ENCODE measurements at places on chromosomes 11 and 22.

- no peak for DNase-seq
Observed at GRCh38 chr11:118358071-118358470, 1.3 kb upstream of the UBE4A start.

GRCh38 chr11:70736937-70737640 lies 338.8 kb downstream of the CTTN start:
- no peak for DNase-seq

GRCh38 chr11:63042596-63042995 lies 27.0 kb upstream of the SLC22A8 start:
- no peak for DNase-seq

- no peak for DNase-seq
Observed at GRCh38 chr11:116030697-116031331, 526.6 kb upstream of the CADM1 start.

DNA sequence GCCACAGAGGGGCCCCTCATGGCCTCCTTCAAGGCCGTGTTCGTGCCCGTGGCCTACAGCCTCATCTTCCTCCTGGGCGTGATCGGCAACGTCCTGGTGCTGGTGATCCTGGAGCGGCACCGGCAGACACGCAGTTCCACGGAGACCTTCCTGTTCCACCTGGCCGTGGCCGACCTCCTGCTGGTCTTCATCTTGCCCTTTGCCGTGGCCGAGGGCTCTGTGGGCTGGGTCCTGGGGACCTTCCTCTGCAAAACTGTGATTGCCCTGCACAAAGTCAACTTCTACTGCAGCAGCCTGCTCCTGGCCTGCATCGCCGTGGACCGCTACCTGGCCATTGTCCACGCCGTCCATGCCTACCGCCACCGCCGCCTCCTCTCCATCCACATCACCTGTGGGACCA lies 10.0 kb downstream of the CXCR5 start:
- no peak for DNase-seq

- no peak for DNase-seq
Observed at GRCh38 chr11:61059260-61059752, 43.0 kb upstream of the CD5 start.

DNA sequence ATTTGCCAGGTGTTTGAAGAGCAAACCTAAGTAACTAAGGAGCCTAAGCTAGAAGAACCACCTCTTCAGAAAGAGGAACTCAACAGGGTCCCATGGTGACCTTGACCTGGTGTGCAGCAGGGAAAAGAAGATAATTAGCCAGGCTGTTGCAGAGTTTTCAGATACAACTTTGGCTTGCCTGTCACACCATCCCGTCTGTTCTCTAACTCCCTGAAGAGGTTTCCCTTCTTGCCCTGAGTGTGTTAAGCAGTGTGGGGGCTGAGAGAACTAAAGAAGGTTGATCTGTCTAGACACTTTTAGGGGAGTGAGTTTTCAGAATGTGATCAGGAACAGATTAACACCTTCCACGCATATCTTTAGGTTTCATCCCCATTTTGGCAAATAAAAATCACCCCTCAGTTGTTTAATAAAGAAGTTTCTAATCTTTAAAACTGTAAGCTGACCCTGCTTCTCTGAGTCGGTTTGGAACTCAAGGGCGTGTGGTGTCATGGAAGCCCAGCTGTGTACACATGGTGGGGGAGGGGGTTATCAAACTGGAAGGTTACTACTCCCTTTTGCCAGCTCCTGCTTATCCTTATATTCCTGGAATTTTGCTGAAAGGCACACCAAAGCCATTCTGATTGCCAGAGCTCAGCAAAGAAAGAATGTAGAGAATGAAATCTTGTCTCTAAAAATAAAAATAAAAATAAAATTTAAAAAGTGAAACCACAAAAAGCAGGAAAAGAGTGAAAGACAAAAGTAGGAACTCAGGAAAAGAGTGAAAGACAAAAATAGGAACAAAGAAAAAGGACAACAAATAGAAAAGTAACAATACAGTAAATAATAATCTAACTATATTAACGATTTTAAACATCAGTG lies 70.2 kb downstream of the DBX1 start:
- no peak for DNase-seq

DNA sequence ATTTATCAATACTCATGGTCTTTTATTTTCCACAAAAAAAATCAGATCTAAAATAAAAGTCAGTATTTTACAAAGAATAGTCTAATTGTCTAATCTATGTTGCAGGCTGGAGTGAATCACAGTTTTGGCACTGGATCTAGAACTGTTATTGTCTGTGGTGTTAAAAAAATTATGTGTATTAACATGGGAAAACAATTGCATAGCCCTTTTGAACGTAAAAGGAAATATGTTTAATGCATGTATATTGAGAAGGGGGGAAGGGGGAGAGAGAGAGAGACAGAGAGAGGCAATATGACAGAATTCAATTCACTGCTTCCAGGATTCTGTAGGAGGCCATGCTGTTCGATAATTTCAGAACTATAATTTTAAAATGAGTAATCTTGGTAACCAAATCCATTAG lies 324.9 kb upstream of the CCDC90B start:
- DNase-seq: no peak

DNA sequence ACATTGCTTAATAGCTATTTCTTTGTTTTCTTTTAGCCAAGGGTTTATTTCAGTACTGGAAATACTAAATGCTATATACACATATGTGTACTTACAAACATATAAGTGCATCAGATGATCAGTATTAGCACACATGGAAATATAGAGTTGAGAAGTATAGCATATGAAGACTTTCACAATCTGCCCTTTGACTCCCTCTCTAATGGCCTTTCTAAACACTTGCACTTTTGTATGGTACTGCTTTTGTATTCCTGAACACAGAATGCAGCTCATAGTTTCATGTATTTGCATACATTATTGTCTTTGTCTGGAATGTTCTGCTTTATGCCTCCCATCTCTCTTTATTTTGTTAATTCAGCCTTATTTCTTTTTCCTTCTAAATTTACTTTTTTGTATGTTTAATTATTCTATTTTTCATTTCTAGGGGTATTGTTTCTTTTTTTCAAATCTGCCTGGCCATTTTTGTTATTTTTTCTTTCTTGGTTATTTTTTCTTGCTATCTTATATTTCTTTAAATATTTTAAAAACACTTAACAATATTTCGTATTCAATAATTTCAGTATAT lies 28.8 kb downstream of the ACER3 start:
- DNase-seq: no peak

GRCh38 chr11:121412000-121412587 lies 40.0 kb upstream of the SORL1 start:
- no peak for DNase-seq

DNA sequence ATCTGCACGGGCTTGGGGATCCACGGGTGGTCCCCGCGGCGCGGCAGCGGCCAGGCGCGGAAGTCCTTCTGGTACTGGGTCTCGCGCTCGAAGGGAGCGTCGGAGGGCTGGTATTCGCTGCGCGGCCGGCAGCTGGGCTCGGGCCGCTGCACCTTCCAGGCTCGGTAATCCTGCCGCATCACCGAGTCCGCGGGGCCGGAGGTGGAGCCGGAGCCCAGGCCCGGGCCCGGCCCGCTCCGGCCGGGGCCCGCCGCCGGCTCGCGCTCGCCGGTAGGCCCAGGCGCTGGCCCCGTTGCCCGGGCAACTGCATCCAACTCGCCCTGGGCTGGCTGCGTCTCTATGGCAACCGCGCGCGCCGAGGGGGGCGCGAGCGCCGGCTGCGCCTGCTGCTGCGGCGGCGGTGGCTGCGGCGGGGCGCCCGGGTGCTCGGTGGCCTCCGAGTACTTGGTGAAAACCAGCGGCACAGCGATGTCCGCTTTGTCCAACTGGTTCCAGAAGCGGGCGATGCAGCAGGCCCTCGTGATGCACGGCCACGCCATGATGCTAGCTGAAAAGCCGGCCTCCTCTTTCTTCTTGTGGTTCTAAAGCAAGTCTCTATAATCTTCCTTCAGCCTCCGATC lies 897 bp downstream of the MAP6 start:
- DNase-seq: no peak

GRCh38 chr11:117717485-117718314 lies 79.3 kb downstream of the DSCAML1 start:
- DNase-seq: no peak

DNA sequence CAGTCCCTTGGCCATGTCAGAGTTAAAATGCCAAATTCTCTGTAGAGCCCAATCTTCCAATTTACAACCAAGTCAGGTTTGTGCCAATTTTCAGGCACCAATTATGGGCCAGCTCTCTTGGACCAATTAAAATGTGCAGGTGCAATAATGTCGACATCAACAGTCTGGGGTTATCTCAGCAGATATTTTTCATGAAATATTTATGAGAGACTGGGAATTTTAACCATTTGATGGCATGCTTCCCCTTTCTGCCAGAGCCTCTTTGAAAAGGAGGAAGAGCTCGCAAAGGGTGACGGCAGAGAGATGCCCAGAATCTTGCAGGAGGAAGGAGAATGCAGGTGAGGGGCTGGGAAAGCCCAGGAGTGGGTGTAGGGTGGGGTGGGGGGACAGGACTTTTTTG lies 100.8 kb upstream of the SYT13 start:
- no peak for DNase-seq

DNA sequence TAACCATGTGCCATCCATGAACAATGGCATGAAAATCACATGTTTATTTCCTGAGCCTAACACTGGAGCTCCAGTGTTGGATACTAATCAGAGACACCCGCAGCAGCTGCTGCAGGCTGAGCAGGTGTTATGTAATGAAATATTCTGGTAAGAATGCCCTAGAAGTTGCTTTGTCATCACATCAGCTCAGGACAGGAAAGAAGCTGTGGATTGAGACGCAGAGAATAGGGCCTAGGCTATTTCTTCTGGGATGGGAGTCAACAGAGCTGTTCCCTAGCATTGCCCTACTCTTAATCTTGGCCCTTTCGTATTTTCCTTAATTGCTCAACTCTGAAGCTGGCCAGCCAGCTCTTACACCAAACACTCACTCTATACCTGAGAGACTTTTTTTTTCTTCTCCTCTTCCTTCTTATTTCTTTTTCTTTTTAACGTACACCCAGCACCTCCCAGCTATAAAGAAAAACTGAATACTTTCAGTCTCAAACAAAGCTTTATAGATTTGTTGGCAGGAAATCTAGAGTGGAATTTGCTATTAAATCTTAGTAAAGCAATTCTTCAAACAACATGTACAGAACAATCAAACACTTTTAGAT lies 31.9 kb downstream of the RASSF10 start:
- no peak for DNase-seq

GRCh38 chr22:36081023-36081431 lies 52.4 kb upstream of the RBFOX2 start:
- no peak for DNase-seq

- no peak for DNase-seq
Observed at GRCh38 chr22:35092406-35092805, 26.4 kb downstream of the ISX start.

- DNase-seq: no peak
Observed at GRCh38 chr22:48320048-48320682, 1507.5 kb downstream of the BRD1 start.

DNA sequence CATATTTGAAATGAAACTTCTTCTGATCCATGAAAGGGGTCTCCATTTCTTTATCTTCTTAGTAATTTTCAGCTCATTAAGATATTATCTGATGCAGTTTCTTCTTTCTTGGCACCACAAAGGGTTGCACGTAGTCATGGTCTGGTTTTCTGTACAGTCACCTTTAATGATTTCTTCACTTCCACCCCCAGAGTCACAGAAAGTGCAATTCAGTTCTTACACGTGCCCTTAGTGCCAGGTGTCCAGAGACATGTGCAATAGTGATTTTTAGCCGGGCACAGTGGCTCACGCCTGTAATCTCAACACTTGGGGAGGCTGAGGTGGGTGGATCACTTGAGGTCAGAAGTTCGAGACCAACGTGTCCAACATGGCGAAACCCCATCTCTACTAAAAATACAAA lies 202.8 kb upstream of the MTNR1B start:
- DNase-seq: no peak

DNA sequence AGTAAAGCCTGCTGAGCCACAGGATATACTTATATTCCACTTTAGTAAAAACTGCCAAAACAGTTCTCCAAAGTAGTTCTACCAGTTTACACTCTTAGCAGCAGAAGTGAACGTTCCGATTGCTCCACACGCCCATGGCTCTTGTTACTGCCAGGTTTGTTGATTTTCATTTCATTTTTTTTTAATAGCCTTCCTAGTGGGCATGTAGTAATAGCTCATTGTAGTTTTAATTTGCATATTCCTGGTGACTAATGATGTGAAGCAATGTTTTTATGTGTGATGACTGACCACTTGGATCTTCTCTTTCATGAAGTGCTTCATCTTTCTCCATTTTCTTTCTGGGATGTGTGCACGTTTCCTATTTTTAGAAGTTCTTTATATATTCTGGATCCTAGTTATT lies 4.8 kb upstream of the C11orf97 start:
- no peak for DNase-seq

DNA sequence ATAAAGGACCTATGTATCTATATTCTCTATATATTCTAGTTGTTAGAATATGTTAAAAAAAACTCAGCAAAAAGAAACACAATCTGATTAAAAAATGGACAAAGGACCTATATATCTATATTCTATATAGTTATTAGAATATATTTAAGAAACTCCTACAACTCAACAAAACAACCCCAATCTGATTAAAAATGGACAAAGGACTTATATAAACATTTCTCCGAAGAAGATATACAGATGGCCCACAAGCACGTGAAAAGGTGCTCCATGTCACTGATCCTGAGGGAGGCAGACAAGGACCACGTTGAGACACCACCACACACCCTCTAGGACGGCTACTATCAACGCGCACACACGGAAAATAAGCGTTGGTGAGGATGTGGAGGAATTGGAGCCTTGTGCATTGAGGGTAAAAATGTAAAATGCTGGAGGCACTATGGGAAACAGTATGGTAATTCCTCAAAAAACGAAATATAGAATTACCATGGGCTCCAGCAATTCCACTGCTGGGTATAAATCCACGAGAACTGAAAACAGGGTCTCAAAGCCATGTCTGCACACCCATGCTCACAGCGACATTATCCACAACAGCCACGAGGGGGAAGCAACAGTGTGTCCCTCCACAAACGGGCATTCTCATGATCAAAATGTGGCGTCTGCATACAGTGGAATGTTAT lies 22.7 kb downstream of the YPEL1 start:
- peak; percentile 37 for DNase-seq

DNA sequence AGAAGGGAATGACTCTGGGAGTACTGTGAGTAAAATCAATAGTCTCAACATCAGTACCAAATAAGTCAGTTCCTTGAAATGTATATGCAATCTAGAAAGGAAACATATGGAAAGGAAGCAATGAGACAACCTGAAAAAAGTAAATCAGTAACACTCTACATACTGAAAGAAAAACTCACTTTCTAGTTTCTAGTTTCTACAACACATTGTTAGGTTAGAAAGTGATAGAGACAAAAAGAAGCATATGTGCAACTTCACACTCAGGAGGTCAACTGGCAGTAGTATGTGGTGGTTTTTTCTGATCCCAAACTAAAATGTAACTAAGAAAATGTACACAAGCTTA lies 156.5 kb upstream of the SOX6 start:
- DNase-seq: no peak

DNA sequence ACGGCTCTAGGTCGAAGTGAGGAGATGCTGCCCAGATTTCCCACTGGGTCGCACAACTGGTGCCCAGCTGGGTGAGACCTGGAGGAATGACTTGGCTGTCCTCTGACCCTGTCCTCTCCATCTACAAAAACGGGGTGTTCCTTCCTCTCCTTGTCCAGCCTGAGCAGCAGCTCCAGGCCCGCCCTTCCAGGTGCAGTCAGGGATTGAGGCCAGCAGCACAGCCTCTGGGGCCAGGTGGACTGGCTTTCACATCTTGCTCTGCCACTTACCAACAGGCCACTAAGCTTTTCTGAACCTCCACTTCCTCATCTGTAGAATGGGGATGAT lies 91.7 kb upstream of the LMO1 start:
- DNase-seq: no peak

GRCh38 chr11:112829971-112830654 lies 131.1 kb upstream of the NCAM1 start:
- DNase-seq: no peak

Measured in stimulated activated CD4-positive, alpha-beta T cell treated with anti-CD3 and anti-CD28 coated beads, Interleukin-1b, Interleukin-23, amount 100 ng/mL, for 24 hours (primary cell).